Activated T-cell treated with anti-CD3 and anti-CD28 coated beads for 48 hours (primary cell): ENCODE measurements at places on chromosomes 5 and 9.
A peak's percentile ranks its signal among the peaks of the same experiment; 100 is the strongest.

- no peak for DNase-seq
Observed at GRCh38 chr5:126937771-126938170, 92.6 kb downstream of the MARCHF3 start.

GRCh38 chr9:3827175-3827574, 301.4 kb upstream of the RFX3 start:
- DNase-seq: no peak

- no peak for DNase-seq
Observed at GRCh38 chr9:15243081-15243480, 63.9 kb downstream of the TTC39B start.

DNA sequence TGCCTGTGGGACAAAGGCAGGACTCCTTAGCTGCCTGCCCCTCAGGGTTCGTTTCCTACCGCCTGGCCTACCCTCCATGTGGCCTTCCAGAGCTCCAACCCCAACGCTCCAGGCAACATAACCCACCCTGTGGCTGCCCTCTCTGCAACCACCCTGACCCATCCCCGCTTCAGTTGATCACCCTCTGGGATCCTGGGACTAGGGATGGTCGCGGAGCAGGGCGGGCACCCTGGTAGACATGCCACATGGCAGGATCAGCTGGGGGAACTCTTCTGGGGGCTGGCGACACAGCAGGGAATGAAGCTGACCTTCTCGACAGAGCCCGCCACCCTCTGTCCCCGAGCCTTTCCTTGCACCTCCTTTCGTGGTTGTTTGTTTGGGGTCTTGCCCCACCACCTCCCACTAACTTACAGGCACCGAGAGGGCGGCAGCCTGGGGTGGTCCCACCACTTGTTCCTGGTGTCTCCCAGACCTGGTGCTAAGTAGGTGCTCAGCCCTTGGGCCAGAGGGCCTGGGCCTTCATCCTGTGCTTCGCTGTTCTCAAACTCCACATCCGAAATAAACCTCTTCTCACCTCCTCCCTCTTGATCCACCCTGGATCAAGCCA, 243.1 kb downstream of the PBX3 start:
- no peak for DNase-seq

- peak; percentile 12 for DNase-seq
Observed at GRCh38 chr9:87498046-87498810, 561 bp downstream of the DAPK1 start.

DNA sequence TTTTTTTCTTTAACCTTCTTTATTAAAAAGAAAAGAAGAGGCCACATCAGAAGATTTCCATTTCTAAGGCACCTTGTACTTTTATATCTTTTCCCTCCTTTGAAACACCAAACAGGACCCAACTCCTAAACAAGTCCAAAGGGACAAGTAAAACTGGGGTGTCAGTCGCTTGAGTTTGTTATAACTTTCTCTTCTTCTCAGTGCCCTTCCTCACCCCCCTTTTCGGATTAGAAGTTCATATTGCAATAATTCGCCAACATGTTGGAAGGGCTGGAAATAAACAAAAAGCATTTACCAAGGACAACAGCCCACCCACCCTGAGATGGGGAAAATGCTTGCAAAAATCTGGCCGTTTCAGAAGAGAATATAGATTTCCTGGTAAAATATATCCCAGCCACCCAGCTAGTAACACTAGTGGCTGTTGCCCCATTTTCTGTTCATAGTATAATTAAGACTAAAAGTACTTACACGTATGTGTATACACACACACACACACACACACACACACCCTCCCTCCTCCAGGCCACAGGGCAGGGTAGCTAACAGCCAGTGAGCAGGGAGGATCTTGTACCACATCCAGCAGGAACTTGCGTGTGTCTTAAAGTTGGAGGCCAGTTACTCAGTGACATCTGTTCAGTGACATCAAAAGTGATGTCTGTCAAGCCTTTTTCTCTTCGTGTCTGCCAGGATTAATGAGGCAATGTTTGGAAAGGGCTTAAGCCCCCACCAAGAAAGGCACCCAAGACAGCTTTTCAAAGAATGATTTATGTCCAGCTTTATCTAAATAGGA, 149.1 kb upstream of the KLF4 start:
- no peak for DNase-seq

- no peak for DNase-seq
Observed at GRCh38 chr9:37028420-37029031, 5.5 kb downstream of the PAX5 start.

DNA sequence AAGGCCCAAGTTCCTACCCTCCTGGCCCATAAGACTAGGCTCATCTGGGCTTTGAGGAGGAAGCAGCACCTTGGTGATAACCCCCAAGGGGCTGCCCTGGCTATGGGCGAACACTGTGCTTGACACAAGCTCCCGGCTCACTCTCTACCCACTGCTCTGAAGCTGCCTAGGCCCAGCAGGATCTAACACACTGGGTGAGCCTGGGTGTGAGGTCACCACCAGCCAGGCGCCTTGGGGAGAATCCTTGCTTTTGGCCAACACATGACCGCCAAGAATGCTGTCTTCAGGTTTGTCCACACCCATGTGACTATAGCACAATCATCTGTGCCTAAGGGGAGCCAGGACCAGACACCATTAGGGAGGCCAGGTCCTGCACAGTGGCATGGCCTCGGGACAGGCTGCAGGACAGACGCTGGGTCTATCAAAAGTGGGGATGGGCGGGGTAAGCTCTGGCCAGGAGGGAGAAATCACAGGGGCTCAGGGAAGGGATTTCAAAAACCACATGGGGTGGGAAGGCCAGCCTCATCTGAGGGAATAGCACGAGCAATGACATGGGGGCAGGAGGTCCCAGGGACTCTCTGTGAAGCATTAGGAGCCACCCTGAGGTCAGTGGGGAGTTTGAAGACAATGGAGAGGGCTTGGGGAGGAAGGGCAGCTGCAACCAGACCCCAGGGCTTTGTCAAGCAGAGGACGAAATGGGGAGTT, 29.6 kb downstream of the BICD2 start:
- DNase-seq: no peak

DNA sequence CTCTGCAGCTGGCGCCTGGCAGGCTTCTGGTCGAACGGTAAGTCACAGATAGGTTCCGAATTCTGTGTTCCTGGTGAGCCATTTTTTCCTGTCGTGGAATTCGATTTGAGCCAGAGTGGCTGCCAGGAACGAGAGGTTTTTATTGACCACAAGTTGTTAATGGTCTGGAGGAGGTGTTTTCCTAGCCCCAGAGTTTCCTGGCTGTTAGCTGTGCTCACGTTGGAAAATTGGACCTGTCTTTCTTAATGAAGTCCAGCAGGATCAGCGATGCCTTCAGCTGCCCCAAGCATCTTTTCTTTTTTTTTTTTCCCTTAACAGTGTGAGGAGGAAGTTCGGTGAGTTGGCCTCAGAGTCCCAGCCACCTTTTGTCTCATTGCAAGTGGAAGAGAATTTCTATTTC, 62.9 kb downstream of the COL5A1 start:
- no peak for DNase-seq

DNA sequence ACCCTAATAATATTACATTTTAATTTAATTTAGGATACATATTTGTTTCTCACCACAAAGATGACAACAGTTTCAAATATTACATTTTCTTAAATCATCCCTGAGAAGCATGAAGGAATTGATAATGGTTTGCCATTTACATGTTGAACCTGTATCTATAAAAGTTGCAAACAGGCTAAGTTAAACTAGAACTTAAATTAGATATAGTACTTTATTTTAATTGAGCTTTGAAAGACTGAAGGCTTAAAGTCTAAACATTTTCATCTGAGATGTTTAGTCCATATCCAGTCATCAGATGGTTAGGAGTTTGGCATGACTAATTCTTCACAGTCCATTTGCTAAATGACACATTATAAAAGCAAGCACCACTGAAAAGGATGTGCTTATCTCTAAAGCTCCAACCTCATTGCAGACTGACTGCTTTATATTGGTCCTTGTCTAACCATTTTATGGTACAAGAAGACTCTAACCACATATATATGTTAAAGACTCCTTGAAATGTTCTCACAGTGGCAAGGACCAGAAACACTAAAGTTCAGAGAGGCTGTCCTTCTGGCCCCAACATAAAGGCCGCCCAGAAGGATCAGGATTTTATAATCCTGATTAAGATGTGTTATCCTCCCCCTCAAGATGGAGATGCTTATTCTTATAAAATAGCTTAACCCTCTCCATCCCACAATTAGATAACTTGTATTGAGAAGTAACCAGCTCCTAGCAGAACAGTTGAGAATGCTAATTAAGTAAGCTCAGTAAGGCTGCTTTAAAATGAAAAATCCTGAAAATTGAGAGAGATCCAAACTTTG, 25.8 kb downstream of the WNT8A start:
- DNase-seq: no peak

DNA sequence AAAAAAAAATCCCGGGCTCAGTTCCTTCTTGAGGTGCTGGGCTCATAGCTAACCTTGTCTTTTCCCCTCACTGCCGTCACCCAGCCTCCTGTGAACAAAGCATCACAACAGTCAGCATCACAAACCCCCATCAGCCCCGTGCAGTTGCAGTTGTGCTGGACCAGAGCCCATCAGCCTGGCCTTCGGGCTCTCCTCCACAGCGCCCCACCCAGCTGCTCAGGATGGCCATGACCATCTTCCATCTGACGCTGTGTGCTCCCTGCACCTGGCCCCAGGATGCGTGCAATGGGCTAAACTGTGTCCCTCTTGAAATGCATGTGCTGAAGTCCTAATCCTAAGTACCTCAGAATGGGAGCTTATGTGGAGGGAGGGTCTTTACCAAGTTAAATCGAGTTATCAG, 48.1 kb downstream of the NSUN2 start:
- DNase-seq: no peak
